CD4-positive, alpha-beta T cell treated with Interleukin-2 at 100 ng/mL for 4 hours (primary cell): ENCODE measurements at places on chromosomes 3 and 15.

DNA sequence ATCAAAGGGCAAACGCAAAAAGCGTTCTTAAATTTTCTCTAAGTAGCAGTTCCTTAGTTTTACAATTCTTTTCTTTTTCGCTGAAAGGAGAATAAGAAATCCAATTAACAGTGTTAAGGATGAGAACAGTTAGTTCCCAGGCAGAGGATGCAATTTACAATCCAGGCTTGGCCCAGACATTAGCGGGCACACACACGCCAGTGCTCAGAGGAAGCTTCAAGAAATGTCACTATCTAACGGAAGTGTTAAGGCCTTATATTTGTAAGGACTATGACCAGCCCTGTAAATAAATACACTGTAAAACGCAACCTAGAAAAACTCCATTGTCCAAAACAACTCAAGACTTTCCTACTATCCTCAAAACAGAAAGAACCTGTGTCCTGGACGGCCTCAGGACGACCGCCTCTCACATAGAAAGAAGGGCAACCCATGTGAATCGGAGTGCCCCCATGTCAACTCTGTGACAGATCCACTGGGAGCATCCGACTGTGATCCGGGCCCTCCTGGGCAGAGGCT lies 1.3 kb downstream of the ACAP2 start:
- DNase-seq = no peak

DNA sequence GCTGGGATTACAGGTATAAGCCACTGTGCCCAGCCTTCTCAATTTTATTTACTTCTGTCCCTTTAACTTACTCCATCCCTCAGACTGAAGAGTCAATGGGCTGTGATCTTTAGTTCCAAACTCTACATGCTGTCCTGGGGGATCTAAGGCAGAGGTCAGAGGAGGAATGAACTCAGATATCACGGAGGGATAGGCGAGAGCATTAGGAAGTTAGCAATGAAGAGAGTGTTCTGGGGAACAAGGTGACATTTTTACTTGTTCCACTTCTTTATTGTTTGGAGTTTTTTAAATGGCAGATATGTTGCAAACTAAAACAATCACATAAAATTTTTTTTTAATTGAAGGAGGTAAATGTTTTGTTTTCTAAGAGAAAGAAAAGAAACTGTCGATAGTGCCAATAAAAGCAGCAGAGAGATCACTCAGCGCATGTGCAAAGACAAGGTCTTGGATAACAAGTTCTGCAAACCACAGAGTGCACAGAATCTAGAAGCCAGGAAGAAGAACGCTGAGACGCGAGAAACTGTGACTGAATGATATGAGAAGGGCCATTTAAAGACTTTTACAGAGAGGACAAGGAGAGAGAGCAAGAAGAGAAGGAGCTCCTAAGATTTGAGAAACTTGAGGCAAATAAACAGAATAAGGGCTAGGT lies 10.8 kb upstream of the CA12 start:
- no peak for DNase-seq

DNA sequence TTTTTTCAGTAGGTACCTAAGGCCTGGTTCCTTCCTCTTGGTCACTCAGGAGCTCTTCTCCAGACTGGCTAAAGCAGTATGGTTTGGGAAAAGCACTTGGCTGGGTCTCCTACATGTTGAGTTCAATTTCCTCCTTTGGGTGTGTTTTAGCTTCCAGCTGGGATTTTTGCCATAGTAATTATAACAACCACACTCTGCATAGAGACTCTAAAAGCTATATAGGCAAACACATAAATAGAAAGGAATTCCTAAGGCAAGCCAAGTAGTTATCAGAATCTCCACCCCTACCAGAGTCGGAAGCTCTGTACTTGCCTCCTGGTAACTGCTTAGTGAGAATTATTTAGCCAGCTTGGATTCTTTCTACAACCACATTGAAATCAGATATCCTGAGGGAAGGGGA lies 48.6 kb downstream of the FOXL2 start:
- no peak for DNase-seq

DNA sequence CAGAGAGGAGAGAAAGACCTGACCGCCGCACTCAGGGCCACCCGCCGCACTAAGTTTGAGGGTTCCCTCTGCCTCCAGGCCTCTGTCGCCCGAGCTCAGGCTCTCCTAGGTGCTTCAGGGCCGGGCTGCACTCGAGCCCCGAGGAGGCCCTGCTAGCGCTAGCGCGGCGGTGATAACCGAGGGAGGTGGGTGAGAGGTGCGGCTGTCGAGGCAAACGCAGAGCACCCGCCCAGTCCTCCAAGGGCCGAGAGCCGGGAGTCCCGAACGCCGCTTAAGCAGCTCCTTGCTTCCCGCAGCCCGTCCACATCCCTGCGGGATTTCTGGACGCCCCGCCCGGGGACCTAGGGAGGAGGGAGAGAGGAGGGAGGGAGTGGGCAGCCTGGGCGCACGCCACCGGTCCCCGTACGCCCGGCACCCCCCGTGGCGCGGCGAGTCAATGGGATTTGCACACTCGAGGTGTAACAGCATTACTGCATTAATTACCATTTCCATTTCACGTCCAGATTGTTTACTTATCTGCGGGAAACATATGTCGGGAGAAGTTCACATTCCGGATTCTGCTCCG lies 6.8 kb downstream of the SOX14 start:
- no peak for DNase-seq

DNA sequence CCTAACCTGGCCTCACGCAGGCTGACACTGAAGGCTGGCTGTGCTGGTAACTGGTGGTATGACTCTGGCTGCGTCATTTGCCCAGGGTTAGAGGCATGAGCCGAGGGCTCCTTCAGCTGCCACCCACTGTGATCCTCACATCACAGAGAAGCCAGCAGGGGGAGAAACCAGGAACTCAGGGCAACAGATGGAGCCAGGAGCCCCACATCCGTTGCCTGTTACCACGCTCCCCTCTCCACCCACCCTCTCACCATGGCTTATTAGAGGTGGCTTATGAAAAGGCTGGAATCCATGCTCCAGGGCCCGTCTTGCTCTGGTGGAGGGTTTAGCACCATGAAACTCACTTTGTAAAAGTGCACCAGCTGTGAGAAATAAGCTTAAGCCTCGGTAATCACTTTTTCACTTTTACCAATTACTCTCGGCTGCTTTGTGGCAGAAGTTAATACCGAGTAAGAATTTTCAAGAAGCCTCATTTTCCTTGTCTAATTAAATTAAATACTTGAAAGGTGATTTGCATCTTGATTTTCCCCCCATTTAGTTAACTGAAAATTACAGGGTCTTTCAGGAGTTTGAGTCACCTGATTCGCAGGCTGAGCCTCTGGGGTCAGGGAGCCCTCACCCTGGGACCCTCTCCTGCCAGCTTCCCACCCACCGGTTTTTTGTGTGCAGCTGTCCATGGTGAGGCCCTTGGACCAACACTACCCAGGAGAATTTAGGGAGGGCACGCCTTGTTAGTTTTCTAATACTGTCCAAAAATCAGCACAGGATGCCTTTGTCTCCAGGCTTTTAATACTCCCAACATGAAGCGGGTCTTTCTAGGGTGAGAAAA lies 60.9 kb downstream of the ASB7 start:
- no peak for DNase-seq

DNA sequence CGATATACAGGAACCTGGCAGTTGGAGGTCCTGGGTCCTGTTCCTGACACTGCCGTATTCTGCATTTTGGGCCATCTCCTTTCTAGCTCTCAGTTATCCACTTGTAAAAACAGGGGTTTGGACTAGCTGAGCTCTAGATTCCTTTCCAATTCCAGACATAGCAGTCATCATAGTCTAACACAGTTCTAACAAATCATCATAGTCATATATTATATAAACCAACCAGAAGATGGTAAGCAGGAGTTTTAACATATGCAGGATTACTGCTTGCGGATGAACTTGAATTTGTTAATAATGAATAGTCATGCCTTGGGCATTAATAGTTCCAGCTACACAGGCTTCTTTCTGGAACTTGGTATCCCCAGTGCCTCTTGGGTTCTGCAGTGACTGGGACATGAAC lies 26.6 kb downstream of the MASP1 start:
- no peak for DNase-seq

DNA sequence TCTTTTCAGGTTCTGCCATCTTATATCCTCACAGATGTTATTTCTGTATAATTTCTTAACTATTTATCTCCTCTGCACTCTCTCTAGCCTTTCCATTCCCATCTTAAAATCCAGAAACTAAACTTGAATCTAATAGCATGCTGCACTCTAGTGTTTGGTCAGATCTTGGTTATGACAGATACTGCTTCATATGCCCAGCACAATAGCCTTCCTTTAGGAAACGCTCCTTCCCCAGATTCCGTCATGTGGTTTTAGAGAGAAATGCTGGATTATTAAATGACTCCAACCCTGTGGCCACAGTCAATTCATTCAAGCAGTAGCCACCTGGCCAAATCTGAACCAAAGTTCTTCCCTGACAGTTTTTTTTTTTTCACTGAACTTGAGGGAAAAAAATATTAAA lies 19.4 kb downstream of the RASGRP1 start:
- no peak for DNase-seq

- no peak for DNase-seq
These were observed 25.9 kb upstream of the SPRED1 start for GRCh38 chr15:38226608-38227266.

GRCh38 chr3:12447075-12447474 lies 37.2 kb upstream of the TSEN2 start:
- DNase-seq = no peak

GRCh38 chr3:122247087-122247824 lies 63.8 kb downstream of the CASR start:
- DNase-seq = no peak

DNA sequence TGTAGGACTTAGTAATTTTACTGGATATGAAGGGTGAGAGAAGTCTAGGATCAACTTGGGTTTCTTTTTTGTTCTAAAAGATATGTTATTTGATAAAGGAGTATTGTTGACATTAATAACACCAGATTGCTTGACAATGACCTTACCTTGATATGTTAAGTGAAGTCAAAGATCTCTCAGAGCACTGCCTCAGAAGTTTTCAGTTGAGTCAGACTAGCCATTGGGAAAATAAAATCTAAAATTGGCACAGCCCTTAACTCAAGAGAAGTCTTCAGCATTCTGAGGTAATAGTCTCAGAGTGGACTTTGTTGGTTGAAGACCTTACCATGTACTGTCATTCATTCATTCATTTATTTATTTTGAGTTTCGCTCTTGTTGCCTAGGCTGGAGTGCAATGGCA lies 22.4 kb upstream of the ZNF609 start:
- no peak for DNase-seq

DNA sequence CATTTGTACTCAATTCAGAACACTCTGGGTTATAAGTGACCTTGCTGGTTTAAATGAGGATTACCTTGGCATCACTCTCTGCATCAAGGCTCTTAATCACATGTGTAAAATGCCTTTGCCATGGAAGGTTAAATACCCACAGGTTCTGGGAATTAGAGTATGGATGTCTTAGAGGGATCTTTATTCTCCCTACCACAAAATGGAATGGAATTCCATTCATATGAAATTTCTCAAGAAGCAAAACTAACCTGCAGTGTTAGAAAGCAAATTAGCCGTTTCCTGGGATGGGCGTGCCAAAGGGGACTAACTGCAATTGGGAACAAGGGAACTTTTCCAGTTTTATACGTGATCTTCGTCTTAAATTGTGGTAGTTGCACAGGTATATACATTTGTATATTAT lies 39.8 kb downstream of the TBL1XR1 start:
- no peak for DNase-seq

GRCh38 chr15:25431836-25432561 lies 6.8 kb downstream of the UBE3A start:
- no peak for DNase-seq

GRCh38 chr15:30956216-30957124 lies 35.0 kb downstream of the MTMR10 start:
- no peak for DNase-seq

DNA sequence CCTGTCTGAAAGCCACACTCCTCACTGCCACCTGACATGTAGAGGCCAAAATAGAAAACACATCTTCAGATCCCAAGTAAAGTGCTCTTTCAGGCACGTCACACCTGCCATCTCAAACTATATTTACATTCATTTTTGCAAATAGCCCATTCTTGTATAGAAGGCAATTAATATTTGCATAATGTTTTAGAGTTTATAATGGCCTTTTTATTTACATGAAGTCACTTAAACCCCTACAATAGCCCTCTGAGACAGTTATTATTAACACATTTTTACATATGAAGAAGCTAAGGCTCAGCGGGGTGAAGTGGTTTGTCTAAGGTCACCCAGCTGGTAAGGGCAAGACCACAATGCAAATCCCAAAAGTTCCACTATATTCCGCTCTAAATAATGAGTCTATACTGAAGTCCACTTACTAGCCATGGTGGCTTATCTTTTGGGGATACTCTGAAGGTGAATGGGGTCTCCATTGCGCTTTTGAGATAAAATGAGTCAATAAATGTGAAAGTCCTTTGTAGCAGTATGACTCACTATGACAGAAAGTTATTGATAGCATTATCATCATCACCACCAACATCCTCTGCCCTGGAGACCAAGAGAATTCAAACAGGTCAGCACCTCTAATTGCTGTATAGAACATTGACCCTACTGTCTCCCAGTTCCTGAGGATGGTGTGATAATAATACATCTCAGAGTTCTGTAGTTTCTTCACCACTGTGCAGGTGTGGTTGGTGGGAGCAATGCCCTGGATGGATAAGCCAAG lies 155.9 kb upstream of the BCL6 start:
- DNase-seq = no peak

DNA sequence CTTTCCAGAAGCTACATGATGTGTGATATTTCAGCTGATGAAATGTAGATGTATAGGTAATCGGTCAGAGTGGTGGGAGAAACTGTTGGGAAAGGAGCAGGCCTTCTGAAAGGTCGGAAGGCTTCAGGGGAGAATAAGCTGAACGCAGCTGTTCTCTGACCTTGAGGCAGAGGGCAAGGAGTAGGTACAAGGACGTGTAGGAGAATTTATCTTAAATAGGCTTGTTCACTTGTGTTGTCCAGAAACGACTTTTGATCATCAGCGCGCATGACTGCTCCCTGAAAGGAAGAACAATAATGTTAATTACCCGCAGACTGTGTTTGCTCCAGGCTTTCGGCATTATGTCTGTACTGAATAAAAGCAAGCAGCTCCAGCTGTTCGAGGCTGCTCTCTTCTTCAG lies 39.6 kb downstream of the GPR160 start:
- no peak for DNase-seq

- DNase-seq = no peak
These were observed 35.8 kb upstream of the BSN start for GRCh38 chr3:49518441-49518840.

DNA sequence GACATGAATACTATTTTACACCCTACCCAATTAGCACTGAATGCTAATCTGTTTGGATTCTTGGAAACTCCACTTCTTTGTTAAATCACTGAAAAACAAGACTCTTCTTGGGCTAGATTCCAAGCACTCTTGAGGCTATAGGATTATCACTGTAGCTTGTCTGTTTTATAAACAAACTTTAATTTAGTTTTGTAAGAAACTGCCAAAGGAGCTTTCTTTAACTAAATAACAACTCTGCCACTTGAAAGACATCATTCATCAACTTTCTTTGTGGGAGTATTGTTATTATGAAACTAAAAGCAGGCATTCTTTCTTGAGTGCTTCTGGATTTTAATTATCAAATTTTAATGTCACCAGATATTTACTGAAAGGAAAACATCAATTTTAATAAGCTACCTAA lies 24.1 kb downstream of the CBLB start:
- DNase-seq = no peak

GRCh38 chr3:11422291-11422690 lies 150.1 kb downstream of the ATG7 start:
- DNase-seq = no peak
